Activated T-cell treated with anti-CD3 and anti-CD28 coated beads for 48 hours (primary cell): ENCODE measurements at places on chromosomes 4 and X.

DNA sequence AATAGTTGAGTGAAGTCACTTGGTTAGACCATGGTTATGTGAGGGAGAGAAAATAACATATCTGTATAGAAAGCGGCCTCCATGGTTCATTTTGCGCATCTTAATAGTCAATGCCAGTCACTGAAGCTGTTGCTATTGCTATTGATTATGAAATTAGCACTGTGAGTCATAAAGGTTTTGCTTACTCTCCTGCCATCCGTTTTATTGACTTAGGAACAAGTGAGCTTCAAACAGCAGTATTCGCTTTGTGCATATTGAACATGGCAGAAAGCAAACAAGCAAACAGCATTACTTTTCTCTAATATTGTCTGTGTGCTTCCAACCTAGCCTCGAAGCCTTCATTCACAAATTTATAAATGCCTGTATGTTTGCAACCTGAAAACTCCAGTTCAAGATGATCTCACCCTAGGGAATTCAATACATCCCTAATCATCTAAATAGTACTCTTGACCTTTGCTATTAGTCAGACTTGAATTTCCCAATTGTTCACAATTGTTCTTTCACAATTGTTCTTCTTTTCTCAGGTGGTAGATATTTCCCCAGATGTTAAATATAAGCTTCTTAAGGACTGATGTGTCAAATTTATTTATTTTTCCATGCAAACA lies 55.9 kb upstream of the GABRA2 start:
- DNase-seq, result no peak

- no peak for DNase-seq
These were observed 92.6 kb downstream of the ASB9 start for GRCh38 chrX:15177316-15177715.

DNA sequence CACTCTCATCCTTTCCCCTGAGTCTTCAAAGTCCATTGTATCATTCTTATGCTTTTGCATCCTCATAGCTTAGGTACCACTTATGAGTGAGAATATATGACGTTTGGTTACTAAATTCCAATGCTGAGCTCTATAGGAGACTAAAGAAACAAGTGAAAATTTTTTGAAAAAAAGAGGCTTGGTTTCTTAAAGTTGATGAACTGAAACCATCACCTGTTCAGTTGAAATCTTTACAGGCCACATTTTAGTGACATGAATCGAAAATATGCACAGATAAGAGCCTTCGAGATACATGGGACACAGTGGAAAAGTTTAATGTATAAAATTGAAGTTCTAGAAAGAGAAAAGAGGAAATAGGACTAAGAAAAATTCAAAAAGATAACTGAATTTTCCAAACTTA lies 195.8 kb downstream of the GPM6A start:
- no peak for DNase-seq

- DNase-seq, result no peak
These were observed 6.5 kb downstream of the TBC1D14 start for GRCh38 chr4:6916069-6916586.

DNA sequence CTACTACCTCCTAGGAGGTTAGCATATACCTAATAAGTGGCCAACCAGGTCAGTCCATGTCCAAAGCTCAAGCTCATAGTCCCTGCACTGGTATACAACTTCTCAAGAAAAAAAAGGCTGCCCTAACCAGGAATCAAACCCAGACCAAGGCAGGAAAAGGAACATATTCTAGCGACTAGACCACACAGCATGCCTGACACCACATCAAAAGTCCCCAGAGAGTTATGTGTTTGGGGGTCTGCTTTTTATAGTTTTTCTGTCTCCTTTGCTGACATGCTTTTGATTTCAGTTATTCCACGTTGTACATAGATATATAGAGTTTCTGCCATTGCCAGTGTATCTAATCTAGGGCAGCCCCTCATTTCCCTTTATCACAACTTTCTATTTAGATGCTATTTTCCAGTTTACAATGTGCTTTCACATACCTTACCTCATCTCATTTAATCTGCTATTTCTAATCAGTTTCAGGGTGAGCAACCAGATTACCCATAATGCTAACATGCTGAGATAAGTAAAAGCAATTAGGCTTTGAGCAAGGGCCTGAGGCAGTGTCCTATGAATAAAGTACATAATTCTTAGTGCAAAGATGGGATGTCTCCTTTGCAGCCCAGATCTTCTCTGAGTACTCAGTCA lies 17.8 kb downstream of the ARHGEF6 start:
- no peak for DNase-seq

DNA sequence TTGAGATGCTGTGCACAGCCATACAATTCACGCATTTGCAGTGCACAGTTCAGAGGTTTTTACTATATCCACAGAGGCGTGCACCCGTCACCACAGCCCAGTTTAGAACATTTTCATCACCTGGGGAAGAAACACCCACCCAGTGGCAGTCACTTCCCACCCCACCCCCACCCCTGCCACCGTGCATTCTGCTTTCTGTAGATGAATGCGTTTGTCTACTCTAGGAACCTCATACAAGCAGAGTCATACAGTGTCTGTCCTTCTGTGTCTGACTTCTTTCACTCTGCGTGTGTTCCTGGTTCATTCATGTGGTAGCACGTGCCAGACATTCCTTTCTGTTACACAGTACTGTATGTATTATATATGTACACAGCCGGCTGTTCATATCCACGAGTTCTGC lies 122.8 kb downstream of the TBL1X start:
- no peak for DNase-seq

GRCh38 chr4:146275370-146275769 lies 61.0 kb downstream of the REELD1 start:
- no peak for DNase-seq
